ENCODE measurements at places on chromosomes 12 and 14. TPM values are rescaled to one million over a fixed set of nuclear protein-coding genes. Genes with fewer than 3 reads are reported as not detected.

DNA sequence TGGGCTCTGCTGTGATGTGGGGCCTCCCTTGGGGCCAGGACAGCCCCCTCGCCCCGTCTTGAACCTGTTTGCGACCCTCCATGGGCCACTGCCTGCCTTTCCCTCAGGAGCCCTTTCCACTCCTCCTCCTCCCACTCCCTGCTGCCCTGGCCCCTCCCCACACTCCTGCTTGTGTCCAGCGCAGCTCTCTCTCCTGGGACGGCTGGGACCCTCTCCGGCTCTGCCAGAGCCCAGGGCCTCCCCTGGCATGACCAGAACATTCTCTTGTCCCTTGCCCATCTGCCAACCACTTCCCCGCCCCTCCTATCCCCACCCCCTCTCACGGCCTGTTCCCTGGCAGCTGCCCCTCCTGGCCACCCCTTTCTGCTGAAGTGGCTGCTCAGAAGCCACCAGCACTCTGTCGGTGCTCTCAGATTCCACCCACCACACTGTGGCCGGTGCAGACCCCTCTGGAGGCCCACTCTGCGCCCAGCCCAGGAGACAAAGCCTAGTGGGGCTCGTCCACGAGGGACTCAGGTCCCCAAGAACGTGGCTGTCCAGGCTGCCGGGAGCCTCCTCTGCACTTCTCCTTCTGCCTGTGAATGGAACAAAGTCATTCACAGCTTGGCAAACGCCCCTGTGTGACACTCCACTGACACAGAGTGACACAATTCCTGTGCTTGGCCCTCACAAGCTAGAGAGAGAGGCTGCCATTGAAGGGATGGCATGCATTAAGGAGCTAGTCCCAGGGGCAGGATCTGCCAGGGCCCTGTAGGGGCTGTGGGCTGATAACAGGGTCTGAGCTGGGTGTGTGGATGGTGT, 1.4 kb downstream of the ASPG start:
- no peaks in the 10 kb centered on the region for H3K27me3 ChIP-seq
- H3K4me1 ChIP-seq, result no peaks in the 10 kb centered on the region
- H3K27ac ChIP-seq, result peak overlapping the region; percentile 91
- H3K36me3 ChIP-seq, result no peaks in the 10 kb centered on the region

GRCh38 chr14:96104469-96105057, 65.4 kb downstream of the C14orf132 start:
- DNase-seq, result peak; percentile 85
- no peaks in the 10 kb centered on the region for H3K4me1 ChIP-seq
- H3K27me3 ChIP-seq, result no peaks in the 10 kb centered on the region
- no peak overlapping the region for H3K4me3 ChIP-seq

DNA sequence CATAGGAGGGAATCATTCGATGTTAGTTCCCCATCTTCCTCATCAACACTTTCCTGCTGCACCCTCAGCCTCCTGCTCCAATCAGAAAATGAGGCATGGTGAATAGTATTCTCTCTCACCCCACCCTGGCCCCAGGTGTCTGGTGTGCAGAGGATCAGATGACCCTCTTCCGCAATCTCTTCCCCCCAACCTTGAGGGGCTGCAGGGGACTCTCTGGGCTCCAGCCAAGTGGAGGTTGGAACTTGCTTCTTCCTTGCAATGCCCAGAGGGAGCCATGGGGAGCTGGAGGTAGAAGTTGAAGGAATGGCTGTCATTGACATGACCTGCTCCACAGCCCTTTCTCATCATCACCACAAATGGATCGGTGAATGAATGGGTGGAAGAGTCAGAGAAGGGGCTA, 20.2 kb upstream of the ESRRB start:
- H3K27me3 ChIP-seq, result no peaks in the 10 kb centered on the region
- no peak for DNase-seq
- H3K36me3 ChIP-seq, result no peaks in the 10 kb centered on the region
- no peak overlapping the region for H3K27ac ChIP-seq
- H3K4me3 ChIP-seq, result no peak overlapping the region

DNA sequence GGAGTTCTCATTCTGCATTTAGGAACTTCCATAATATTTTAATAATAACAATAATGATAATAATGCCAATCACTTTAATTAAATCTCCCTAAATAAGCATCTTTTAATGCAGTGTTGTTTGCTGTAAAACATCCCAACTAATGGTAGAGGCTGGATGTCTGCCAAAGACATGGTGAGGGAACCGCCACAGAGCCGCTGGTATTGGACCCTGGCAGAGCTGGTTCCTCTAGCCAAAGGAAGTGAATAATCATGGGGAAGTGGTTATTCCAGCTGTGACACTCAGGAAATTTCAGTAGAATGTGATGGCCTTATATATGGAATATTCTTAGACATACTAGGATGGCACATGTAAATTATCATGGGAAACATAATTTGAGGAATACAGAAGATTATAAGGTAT, 483.3 kb downstream of the ZFP36L1 start:
- H3K27me3 ChIP-seq, result no peaks in the 10 kb centered on the region
- no peak overlapping the region for H3K27ac ChIP-seq
- no peak overlapping the region for H3K4me3 ChIP-seq

- no peak overlapping the region for H3K4me3 ChIP-seq
- no peaks in the 10 kb centered on the region for H3K27me3 ChIP-seq
- H3K36me3 ChIP-seq, result no peaks in the 10 kb centered on the region
- no peaks in the 10 kb centered on the region for H3K4me1 ChIP-seq
- DNase-seq, result no peak
These were observed 3.3 kb upstream of the USP44 start for GRCh38 chr12:95554532-95555071.

GRCh38 chr12:98895086-98895651, 250.1 kb downstream of the APAF1 start:
- H3K27me3 ChIP-seq, result no peaks in the 10 kb centered on the region
- DNase-seq, result no peak
- no peak overlapping the region for H3K27ac ChIP-seq
- peak overlapping the region; percentile 10 for H3K4me3 ChIP-seq
- no peaks in the 10 kb centered on the region for H3K36me3 ChIP-seq
- H3K4me1 ChIP-seq, result peaks cover 14% of the 10 kb centered on the region

GRCh38 chr14:96410119-96410518, 18.2 kb downstream of the AK7 start:
- H3K27me3 ChIP-seq, result no peaks in the 10 kb centered on the region
- no peak for DNase-seq
- H3K36me3 ChIP-seq, result no peaks in the 10 kb centered on the region
- H3K4me3 ChIP-seq, result no peak overlapping the region

- H3K4me1 ChIP-seq, result peaks cover 8% of the 10 kb centered on the region
- H3K27me3 ChIP-seq, result no peaks in the 10 kb centered on the region
- H3K36me3 ChIP-seq, result no peaks in the 10 kb centered on the region
These were observed 32.0 kb downstream of the DAO start for GRCh38 chr12:108911915-108912314.

DNA sequence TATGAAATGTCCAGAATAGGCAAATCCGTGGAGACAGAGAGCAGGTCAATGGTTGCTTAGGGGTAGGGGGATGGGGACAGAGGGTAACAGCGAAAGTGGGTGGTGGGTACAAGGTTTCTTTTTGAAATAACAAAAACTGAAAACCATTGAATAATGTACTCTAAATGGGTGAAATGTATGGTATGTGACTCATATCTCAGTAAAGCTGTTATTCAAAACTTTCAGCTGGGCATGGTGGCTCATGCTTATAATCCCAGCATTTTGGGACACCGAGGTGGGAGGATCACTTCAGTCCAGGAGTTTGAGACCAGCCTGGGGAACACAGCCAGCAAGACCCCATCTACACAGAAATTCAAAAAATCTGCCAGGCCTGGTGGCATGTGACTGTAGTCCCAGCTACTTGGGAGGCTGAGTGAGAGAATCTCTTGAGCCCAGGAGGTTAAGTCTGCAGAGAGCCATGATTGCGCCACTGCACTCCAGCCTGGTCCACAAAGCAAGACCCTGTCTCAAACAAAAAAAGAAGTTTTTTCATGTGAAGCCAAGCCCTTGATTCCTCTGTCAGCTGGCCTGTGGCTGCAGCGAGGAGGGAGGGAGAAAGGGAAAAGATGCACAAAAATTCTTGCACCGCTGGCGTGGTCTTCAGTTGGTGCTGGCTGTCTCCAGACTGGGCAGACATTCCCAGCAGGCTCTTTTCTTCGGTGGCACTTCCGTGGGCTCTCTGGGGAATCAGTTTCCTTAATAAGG, 248.2 kb downstream of the SLC41A2 start:
- H3K27ac ChIP-seq, result no peak overlapping the region
- H3K27me3 ChIP-seq, result no peaks in the 10 kb centered on the region
- no peak overlapping the region for H3K4me3 ChIP-seq

DNA sequence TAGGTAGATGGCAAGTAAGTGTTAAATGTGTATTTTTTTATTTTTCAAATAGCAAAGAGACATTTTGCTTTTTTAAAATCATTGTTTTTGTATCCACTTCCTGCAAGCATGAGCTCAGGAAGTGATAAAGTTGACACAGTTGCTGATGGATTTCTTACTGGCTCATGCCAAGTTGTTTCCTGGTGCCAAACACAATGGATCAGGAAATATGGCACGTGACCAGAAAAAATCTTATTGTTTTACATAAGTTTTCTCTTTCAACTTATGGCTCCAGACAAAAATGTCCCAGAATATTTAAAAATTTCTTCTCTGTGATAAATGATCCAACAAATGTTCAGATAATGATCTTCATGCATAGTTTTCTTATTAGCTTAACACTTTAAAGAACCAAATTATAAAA, 1279.1 kb upstream of the FLRT2 start:
- no peak overlapping the region for H3K27ac ChIP-seq
- H3K27me3 ChIP-seq, result no peaks in the 10 kb centered on the region
- H3K4me3 ChIP-seq, result no peak overlapping the region
- H3K36me3 ChIP-seq, result no peaks in the 10 kb centered on the region
- DNase-seq, result no peak
- no peaks in the 10 kb centered on the region for H3K4me1 ChIP-seq

GRCh38 chr14:33131801-33132200, 193.1 kb downstream of the NPAS3 start:
- H3K4me1 ChIP-seq, result no peaks in the 10 kb centered on the region
- H3K27ac ChIP-seq, result no peak overlapping the region
- no peaks in the 10 kb centered on the region for H3K27me3 ChIP-seq

The VPS37B gene
- total RNA-seq, result 28.5 TPM

The SYNJ2BP gene
- 37.2 TPM for total RNA-seq

The FOXM1 gene
- total RNA-seq, result 4.1 TPM

The MLEC gene
- total RNA-seq, result 89.7 TPM

The POMT2 gene
- total RNA-seq, result 9.7 TPM

The NRL gene
- total RNA-seq, result 2.5 TPM

Measured in right atrium auricular region (tissue), 2 donors.